Central memory CD4-positive, alpha-beta T cell (primary cell): ENCODE measurements at places on chromosomes 7 and 10.

DNA sequence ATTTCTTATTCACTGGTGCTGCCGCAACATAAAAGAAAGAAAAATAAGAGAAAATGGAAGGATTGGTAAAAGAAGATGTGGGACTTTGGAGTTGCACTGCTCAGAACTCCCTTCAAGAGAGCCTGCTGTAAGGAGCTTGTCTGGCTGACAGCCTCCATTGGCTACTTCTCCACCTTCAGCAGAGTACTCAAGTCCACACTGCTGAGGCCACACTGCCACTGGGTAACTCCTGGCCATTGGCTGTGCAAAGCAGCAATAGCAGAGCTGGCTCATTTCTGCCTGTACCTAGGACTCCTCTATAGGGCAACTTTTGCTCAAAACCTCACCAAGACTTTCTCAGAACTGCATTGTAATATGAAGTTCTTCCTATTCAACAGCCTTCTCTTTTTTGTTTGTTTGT is 38.7 kb upstream of the PCLO start:
- no peak for DNase-seq

DNA sequence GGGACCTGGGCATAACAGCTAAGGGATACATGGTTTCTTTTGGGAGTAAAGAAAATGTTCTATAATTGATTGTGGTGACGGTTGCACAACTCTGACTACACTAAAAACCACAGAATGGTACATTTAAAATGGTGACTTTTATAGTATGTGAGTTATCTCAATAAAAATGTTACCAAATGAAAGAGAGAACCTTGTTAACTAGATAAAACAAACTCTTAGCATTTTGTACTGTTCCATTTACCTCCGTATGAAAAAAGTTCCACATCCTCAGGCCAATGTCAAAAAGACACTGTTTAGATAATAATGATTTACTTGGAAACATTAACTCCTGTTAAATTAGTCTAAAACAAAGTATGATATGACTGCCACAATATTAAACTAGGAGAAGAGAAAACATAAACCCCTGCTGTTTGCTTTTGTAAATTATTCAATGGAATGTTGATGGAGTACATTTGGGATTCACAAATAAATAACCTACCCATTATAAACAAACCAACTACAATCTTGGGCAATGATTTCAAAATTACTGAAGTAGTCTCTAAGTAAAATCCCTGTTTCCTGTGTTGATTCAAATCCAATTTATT is 60.7 kb downstream of the SMURF1 start:
- no peak for DNase-seq

GRCh38 chr7:65462148-65462716 is 88.6 kb downstream of the ZNF92 start:
- DNase-seq = no peak

- no peak for DNase-seq
Observed at GRCh38 chr10:103832806-103833205, 22.6 kb downstream of the SH3PXD2A start.

GRCh38 chr10:22598478-22598877 is 115.9 kb downstream of the PIP4K2A start:
- no peak for DNase-seq
